ENCODE measurements at places on chromosomes 3 and 15. TPM values are rescaled to one million over a fixed set of nuclear protein-coding genes. Genes with fewer than 3 reads are reported as not detected.

DNA sequence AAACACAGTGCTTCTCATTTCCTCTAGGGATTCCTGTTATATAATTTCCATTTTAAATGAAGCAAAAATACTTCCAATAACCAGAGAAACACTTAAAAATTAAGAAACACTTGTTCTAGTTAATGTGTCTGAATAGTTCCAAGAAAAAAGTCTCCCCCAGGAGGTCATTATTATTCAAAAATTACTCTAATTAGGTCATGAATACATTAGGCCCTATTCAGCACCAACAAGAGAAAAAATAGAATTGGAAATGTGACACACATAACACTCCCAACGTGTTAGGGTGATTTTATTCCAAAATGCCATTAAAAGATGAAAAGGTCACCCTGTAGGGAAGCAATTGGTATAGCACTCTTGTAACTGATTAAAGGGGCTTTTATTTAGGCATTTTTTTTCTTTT is 382.1 kb downstream of the TUSC7 start:
- no peak for DNase-seq

SKIL gene
- 8.2 TPM for polyA plus RNA-seq

ADAMTS9 gene
- polyA plus RNA-seq = 11.8 TPM

DNA sequence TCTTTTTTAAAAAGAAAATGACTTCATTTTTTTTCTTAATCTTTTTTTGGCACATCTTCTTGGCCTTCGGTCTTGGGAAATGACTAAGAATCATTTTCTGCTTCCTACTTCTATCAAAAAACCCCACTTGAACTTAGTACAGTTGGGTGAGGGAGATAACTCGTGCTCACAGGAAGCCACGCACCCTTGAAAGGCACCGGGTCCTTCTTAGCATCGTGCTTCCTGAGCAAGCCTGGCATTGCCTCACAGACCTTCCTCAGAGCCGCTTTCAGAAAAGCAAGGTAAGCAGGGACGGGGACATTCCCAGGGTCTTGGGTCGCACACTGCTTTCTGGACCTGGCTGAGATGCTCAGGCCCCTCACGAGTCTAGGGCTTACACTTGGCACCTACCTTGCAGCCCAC is at the start of gene CCR4:
Gene CCR4 (plus strand): TSS at position 235 of the 402 bp plus-strand sequence. CDS start 1,779 bp downstream, outside the sequence.
- DNase-seq = no peak

DNA sequence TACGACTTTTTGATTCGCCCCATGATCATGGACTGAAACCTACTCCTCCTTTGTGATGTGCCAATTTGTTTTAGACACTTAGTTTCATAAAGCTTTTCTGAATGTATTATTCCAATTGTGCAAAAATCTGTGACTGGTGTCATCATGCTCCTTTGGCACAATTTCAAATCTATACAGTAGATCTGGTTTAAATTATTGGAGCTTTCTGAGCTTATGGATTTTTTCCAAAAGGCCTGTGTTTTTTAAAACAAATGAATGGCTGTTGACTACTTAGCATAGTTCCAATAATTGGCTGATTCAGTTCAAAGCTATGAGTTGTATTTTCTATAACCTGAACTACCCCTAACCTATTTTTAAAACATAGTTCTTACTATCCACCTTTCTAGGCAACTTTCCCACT is 282.7 kb downstream of the CNTN3 start:
- no peak for DNase-seq

Data from ovary (tissue), 10 donors.